NCI-H526 (cell line): ENCODE measurements at places on chromosomes 5 and 9.

DNA sequence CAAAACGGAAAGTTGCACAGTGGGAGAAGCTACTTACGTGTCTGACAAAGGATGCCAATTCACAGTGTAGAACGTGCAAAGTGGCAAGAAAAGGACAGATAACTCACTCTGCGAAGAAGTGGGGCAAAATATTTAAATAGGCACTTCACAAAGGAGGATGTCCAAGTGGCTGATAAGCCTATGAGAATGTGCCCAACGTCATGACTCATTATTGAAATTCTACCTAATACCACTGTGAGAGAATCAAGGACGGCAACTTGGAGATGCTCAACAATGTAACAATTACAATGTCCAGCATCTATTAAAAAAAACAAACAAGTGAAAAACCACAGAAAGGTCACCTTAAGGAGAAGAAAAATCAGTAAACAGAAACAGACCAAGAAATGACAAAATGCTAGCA is 59.0 kb downstream of the NACC2 start:
- DNase-seq = no peak

DNA sequence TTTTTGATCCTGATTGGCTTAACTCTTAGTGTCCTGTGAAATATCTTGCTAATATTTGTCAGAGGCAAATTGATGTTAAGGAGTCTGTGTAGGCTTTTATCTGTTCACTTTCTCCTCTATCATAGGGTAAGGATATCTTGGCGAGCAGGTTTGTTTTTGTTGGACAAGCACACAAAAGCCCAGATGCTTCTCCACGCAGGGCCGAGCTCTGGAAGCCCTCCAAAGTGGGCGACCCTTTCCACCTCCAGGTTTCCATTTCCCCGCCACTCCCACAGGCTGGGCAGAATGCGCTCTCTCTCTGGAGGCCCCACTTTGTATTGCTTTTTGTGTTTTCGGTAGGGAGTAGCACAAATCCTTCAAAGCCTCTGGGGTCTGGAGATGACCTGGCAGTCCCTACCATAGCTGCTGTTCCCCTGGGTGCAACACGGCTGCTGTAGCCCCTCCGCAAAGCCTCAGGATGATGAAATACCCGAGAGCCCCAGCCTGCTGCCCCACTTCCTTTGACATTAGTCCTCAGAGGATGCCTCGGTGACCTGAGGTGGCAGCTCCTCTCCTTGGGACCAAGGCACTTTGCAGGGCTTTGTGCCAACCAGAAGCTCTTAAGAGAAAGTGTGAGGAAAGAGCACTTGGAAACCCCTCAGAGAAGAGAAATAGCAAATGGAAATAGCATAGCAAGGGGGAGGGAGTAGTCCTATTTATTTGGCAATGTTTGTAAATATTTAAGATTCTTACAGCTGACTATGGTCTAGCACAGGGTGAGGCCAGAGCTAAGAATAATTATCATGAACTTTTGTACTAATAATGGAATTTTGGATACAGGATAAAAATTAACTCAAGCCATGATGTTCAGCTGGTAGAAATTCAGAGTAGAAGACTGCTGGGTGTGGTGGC is 122.8 kb downstream of the ARHGEF28 start:
- DNase-seq = no peak

DNA sequence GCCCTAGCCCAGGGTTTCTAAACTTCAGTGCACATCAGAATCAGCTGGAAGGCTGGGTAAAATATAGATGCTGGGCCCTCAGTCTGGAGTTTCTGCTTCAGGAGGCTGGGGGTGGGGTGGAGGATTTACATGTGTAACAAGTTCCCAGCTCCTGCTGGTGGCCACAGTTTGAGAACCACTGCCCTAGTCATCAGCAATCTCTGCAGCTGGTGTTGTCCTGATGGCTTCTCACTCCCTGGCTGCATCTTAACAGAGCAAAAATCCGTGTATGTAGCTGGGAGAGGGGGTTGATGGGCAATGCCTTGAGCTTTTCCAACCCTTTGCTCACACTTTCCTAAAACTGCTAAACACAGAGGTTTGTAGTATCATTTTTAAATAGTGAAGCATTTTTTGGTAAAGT is 186.0 kb upstream of the KLF9 start:
- DNase-seq = no peak

DNA sequence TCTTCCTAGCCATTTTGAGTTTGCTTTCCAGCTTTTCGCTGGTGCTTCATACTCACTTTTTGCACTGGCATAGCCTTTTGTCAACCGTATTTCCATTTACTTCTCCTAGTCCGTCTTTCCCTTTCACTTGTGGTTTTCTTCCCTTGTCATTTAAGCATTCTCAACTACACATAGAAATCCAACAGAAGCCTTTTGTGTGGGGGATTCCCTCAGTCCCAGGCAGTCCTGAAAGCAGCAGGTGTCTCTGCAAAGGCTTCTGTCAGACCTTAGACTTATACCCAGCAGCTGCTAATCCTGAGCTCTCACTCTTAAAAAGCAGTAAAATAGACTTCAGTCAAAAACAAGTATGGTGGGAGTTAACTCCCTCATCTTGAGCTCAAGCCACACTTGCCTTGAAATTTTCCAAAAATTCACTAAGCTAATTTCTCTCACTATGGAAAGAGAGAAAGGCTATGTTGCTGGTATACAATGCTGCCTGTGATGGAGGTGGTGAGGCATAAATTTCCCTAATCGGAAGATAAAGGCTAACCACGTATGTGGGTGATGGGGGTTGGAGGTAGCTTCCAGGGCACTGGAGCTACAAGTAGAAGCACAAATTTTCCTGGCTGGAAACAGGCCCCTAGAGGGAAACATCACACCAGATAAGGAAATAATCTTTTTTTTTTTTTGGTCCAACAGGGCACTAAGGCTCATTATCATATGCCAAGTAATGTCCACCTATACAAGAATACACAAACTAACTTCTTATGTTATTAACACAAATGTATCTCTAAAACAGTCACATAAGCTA is 34.8 kb upstream of the IFNK start:
- DNase-seq = peak; percentile 46

DNA sequence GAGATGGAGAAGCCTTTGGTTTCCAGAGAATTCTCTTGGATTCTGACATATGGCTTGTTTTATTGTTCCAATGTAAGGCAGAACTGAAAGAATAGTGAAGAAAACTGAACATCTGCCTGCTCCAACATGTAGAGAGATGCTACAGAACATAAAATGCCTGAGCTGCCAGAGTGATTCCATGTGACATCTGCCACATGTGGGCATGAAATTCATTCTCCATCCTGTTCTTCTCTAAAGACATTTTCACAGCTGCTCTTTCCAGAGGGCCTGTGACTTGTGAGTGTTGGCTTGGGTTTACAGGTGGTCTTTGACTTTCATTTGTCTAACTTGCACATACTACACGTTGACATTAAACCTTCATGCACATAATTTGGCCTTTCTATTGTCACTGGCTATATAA is 33.7 kb upstream of the TXN start:
- DNase-seq = no peak

DNA sequence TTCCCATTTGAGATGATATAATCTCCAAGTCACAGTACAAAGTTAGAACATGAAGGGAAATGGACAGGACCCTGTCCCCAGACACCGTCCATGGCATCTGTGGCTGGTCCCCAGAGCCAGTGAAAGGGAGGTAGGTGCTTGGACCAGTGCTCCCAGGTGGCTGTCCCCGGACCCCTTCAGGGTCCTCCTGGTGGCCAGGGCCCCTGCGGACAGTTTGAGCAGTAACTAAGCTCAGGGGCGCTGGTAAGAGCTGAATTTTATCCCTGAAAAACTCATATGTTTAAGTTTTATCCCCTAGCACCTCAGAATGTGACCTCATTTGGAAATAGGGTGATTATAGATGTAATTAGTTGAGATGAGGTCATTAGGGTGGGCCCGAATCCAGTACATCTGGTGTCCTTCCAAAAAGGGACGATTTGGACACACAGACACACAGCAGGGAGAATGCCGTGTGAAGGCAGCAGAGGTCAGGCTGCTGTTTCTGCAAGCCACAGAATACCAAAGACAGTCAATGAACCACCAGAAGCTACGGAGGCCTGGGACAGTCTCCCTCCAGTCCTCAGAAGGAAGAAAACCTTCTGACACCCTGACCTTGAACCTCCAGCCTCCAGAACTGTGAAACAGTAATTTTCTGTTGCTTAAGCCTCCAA is 185.0 kb downstream of the ATPSCKMT start:
- no peak for DNase-seq

GRCh38 chr5:156615901-156616300 is 234.2 kb upstream of the PPP1R2B start:
- no peak for DNase-seq
